ENCODE measurements at places on chromosomes 1 and 21.
A peak's percentile ranks its signal among the peaks of the same experiment; 100 is the strongest.

- no peak for DNase-seq
These were observed 29.0 kb downstream of the TNR start for GRCh38 chr1:175714350-175714749.

GRCh38 chr1:198725090-198725489, 86.2 kb downstream of the PTPRC start:
- DNase-seq = no peak

- DNase-seq = peak; percentile 63
These were observed 296.2 kb upstream of the VAMP3 start for GRCh38 chr1:7474786-7475502.

- DNase-seq = no peak
These were observed 86.7 kb upstream of the LYPLAL1 start for GRCh38 chr1:219086956-219087469.

GRCh38 chr1:228370439-228370940, 36.1 kb downstream of the TRIM11 start:
- no peak for DNase-seq

DNA sequence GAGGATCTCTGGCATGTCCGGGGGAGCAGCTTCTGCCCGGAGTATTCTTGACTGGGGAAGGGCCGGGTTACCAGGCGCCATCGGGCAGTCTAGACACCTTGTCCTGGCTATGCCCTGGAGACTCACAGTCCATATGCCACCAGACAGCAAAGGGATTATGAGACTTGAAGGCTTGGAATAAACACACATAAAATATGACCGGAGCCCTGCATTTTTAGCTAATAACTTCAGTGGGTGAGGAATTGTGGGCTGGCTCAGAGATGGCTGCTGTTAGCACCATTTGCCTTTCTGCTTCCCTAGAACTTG, 15.5 kb downstream of the NTPCR start:
- DNase-seq = no peak

DNA sequence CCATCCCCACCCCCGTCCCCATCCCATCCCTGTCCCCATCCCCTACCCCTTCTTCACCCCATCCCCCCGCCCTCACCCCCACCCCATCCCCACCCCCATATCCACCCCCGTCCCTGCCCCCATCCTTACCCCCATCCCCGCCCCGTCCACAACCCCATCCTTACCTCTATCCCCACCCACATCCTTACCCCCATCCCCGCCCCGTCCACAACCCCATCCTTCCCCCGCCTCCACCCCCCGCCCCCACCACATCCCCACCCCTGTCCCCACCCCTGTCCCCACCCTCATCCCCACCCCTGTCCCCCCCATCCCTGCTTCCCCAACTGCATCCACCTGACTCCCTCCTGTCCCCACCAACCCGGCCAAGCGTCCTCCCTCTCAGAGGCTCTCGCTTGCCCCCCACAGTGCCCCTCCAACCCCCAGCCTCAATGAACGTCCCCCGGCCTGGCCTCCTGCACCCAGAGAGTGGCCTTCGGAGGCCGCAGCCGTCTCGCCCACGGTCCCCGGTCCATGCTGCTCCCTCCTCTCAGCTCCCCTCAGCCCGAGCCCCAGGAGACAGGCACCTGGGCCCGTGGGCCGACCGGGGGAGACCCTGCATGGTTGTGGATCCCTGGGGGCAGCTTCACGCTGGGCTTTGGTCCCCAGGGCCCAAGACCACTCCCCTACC, 25.5 kb upstream of the C1orf159 start:
- no peak for DNase-seq

GRCh38 chr1:41355761-41356160, 5.5 kb upstream of the FOXO6 start:
- DNase-seq = no peak

- no peak for DNase-seq
These were observed 1.9 kb downstream of the CHIT1 start for GRCh38 chr1:203227371-203228083.

GRCh38 chr1:156506450-156506849, 5.9 kb upstream of the MEF2D start:
- no peak for DNase-seq

GRCh38 chr1:172431721-172432192, 11.3 kb downstream of the C1orf105 start:
- DNase-seq = no peak

DNA sequence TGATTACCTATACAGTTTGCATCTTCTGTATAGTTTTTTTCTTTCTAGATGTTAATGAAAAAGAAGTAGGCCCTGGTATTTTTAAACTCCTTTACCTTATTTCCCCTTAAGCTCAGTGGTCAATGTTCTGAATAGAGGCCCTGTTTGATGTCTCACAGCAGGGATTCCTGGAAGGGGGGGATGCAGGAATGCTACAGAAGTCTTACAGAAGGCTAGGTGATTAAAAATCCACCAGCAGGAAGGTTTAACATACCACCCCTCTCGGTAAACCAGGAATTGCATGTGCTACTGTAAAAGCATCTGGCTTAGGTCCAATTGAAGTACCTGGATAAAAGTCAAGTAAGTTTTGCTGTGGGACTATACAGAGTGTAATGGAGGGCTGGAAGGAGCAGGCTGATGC, 78.3 kb downstream of the NOS1AP start:
- DNase-seq = peak; percentile 77

DNA sequence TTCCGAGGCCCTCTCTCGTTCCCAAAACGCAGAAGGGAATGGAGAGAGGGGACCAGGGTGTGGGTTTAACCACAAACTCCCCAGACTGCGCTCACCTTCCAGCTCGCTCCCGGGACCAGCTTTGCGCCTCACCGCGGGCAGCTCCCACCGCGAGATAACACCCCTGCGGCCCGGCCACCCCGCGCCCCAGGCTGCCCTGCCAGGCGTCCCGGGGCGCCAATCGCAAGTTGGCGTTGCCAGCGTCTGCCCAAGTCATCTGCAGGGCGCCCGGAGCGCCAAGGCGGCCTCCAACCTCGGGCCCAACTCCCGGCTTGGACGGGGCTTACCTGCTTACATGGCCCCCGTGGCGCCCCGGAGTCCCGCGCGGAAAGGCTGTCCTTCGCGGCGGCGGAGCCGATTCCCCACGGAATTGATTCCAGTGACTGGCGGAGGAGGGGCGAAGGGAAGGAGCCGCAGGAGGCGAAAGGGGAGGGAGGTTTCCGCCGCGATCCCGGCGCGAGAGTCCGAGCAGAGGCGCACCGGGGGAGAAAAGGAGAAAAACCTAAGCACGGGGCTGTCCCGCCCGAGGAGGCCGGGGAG, 456 bp downstream of the PTPN14 start:
- peak; percentile 38 for DNase-seq

GRCh38 chr1:231037585-231038517, 2.2 kb downstream of the FAM89A start:
- DNase-seq = no peak
